Tibial artery (tissue), 4 donors: ENCODE measurements at places on chromosomes 11 and 22.

DNA sequence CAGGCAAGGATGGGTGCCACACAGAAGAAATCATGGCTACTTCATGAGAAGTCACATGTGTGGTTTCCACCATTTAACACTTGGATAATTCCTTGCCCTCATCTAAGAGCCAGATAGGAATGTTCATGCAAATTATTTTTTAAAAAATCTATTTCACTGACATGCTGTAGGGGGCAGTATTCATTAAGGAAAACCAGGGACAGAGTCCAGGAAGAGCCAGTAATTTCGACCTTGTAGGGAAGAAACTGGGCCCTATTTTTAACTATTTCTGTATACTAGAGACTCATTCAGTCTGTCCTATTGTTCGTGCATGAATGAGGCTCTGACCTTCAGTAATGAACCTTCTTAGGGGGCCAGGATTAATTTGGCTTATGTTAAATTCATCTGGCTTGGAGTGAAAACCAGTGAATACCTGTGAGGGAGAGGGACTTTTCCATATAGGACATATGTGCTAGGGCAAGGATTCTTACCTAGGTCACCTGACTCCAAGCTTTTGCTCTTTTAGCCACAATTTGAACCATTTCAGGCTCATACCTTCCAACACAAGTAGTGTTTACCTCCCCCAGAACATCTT, 192.7 kb downstream of the NAV2 start:
- DNase-seq = no peak

GRCh38 chr11:19599681-19600080, 113.0 kb upstream of the NAV2 start:
- DNase-seq = no peak

GRCh38 chr11:88421530-88421929, 84.0 kb upstream of the CTSC start:
- DNase-seq = no peak

DNA sequence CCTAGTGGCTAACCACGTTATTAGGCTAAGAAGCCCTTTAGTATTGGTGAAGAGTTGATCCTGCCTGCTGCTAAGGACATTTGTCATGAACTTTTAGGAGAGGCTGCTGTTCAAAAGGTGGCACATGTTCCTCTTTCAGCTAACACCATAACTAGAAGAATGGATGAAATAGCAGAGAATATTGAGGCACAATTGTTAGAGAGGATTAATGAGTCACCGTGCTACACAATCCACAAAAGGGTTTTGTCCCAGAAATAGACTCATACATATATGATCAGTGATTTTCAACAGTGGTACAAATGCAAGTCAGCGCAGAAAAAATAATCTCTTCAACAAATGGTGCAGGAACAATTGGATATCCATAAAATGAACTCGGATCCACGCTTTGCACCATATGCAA, 7.0 kb upstream of the MSANTD2 start:
- no peak for DNase-seq
